ENCODE measurements at places on chromosomes 11 and 22. TPM values are rescaled to one million over a fixed set of nuclear protein-coding genes. Genes with fewer than 3 reads are reported as not detected.

The PRR33 gene
- total RNA-seq: not detected

The CEND1 gene
- total RNA-seq: not detected

The SMCO4 gene
- 10.9 TPM for total RNA-seq

The RNF26 gene
- 4.9 TPM for total RNA-seq

The MOGAT2 gene
- not detected for total RNA-seq

All from tracheal epithelial cell (primary cell).